Central memory CD8-positive, alpha-beta T cell (primary cell): ENCODE measurements at places on chromosomes 12 and 14.

DNA sequence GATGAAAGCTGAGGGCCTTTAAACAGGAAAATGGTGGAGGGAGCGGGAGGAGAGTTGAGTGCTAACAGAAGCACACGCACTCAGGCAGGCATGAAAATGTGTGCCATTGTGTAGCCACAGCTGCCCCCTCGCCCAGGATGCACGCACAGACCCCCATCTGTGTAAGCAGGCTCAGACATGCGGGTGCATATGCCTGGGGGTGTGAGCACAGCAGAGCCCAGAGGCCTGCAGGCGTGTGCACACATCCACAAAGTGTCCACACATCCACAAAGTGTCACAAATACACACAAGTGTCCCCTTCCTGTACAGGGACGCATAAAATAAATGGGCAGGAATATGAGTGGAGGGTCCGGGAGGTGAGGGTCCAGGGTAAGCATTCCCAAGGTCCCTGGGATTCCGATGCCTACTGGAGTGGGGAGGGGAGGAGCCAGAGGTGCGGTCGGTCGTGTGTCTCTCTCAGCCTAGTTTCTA lies 805 bp upstream of the KRT7 start:
- no peak overlapping the region for H3K27ac ChIP-seq
- H3K4me1 ChIP-seq, result no peaks in the 10 kb centered on the region
- peaks cover 2% of the 10 kb centered on the region for H3K36me3 ChIP-seq
- no peak overlapping the region for H3K4me3 ChIP-seq

DNA sequence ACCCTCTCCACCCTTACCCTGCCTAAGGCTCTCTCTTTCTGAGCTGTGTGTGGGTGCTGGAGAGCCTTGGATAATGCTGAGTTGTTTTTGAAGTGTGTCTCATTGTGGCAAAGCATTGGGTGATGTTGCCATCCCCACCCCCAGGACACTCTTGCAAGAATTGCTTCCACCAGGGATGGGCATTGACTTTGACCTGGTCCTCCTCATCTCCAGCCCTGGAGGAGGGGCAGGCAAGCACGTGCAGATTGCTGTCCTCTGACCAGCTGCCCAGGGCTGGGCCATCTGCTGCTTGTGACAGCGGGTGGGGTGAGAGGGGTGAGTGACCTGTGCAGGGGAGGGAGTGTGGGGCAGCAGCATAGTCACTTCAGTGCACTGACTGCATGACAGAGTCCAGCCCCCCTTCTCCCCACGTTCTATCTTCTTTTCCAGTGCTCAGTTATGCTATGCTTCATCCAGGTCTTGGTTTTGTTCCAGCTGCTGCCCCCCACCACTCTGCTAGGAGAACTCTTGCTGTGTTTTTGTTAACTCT lies 26.2 kb downstream of the SUSD6 start:
- peaks cover 12% of the 10 kb centered on the region for H3K36me3 ChIP-seq
- no peak for DNase-seq
- H3K4me3 ChIP-seq, result peak overlapping the region; percentile 58
- H3K27ac ChIP-seq, result peak overlapping the region; percentile 50
- peaks cover 89% of the 10 kb centered on the region for H3K4me1 ChIP-seq
- no peaks in the 10 kb centered on the region for H3K27me3 ChIP-seq

GRCh38 chr12:27025116-27025515 lies 2.8 kb downstream of the MED21 start:
- H3K4me1 ChIP-seq, result peaks cover 38% of the 10 kb centered on the region
- peaks cover 30% of the 10 kb centered on the region for H3K36me3 ChIP-seq
- no peak overlapping the region for H3K4me3 ChIP-seq

GRCh38 chr14:30855345-30856037 lies 18.9 kb upstream of the COCH start:
- DNase-seq, result no peak
- no peaks in the 10 kb centered on the region for H3K36me3 ChIP-seq
- H3K4me1 ChIP-seq, result no peaks in the 10 kb centered on the region
- no peak overlapping the region for H3K27ac ChIP-seq
- H3K27me3 ChIP-seq, result peaks cover 61% of the 10 kb centered on the region

GRCh38 chr12:59744564-59744963 lies 148.7 kb downstream of the SLC16A7 start:
- no peak overlapping the region for H3K4me3 ChIP-seq
- no peak overlapping the region for H3K27ac ChIP-seq
- no peaks in the 10 kb centered on the region for H3K27me3 ChIP-seq
- DNase-seq, result no peak
- no peaks in the 10 kb centered on the region for H3K4me1 ChIP-seq
- peaks cover 3% of the 10 kb centered on the region for H3K36me3 ChIP-seq

DNA sequence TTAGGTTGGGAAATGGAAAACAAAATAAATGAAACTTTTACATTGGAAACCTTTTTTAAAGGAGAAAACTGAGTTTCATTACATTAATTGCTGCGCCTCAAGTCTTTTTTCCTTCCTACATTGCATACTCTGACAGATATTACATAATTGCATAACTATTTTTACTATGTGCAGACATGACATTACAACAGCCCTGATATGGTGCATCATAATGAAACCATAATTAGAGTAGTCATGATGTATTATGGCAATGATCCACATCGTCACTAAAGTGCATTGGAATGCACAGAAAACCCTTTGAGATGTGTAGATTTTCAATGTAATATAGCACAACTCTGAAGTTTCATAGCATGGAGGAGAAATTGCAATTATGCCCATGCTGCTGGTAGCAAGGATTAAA lies 217.8 kb upstream of the NPAS3 start:
- H3K27ac ChIP-seq, result no peak overlapping the region
- H3K4me3 ChIP-seq, result no peak overlapping the region
- no peak for DNase-seq
- no peaks in the 10 kb centered on the region for H3K36me3 ChIP-seq

- DNase-seq, result peak; percentile 12
- H3K36me3 ChIP-seq, result peaks cover 9% of the 10 kb centered on the region
- H3K27me3 ChIP-seq, result peaks cover 20% of the 10 kb centered on the region
- H3K27ac ChIP-seq, result no peak overlapping the region
These were observed 1.1 kb downstream of the GPHN start for GRCh38 chr14:66508846-66509621.

- H3K36me3 ChIP-seq, result peaks cover 41% of the 10 kb centered on the region
- no peak for DNase-seq
- H3K27ac ChIP-seq, result peak overlapping the region; percentile 89
- H3K4me1 ChIP-seq, result peaks cover 51% of the 10 kb centered on the region
- peak overlapping the region; percentile 77 for H3K4me3 ChIP-seq
These were observed 6.6 kb downstream of the RAN start for GRCh38 chr12:130878193-130879185.

GRCh38 chr12:130702966-130703732 lies 12.9 kb downstream of the RIMBP2 start:
- H3K4me1 ChIP-seq, result no peaks in the 10 kb centered on the region
- no peak overlapping the region for H3K27ac ChIP-seq
- no peak overlapping the region for H3K4me3 ChIP-seq
- DNase-seq, result no peak

GRCh38 chr12:14191612-14192011 lies 173.9 kb upstream of the ATF7IP start:
- no peak for DNase-seq
- no peaks in the 10 kb centered on the region for H3K27me3 ChIP-seq
- H3K4me3 ChIP-seq, result no peak overlapping the region
- no peaks in the 10 kb centered on the region for H3K4me1 ChIP-seq
- H3K36me3 ChIP-seq, result no peaks in the 10 kb centered on the region

GRCh38 chr12:6961278-6961694 lies 9.2 kb downstream of the PHB2 start:
- no peak for DNase-seq
- peaks cover 68% of the 10 kb centered on the region for H3K4me1 ChIP-seq
- H3K36me3 ChIP-seq, result peaks cover 61% of the 10 kb centered on the region
- no peaks in the 10 kb centered on the region for H3K27me3 ChIP-seq
- peak overlapping the region; percentile 99 for H3K27ac ChIP-seq

GRCh38 chr14:91145391-91146160 lies 31.7 kb downstream of the DGLUCY start:
- no peak overlapping the region for H3K4me3 ChIP-seq
- peak overlapping the region; percentile 77 for H3K27ac ChIP-seq
- peaks cover 19% of the 10 kb centered on the region for H3K36me3 ChIP-seq
- DNase-seq, result no peak
- peaks cover 34% of the 10 kb centered on the region for H3K4me1 ChIP-seq

GRCh38 chr12:50749459-50749882 lies 14.4 kb upstream of the ATF1 start:
- H3K27ac ChIP-seq, result no peak overlapping the region
- no peaks in the 10 kb centered on the region for H3K4me1 ChIP-seq
- no peak overlapping the region for H3K4me3 ChIP-seq
- peaks cover 16% of the 10 kb centered on the region for H3K36me3 ChIP-seq
- no peak for DNase-seq

GRCh38 chr12:50212071-50212467 lies 44.9 kb upstream of the CERS5 start:
- H3K4me1 ChIP-seq, result peaks cover 33% of the 10 kb centered on the region
- no peak for DNase-seq
- no peaks in the 10 kb centered on the region for H3K27me3 ChIP-seq
- peak overlapping the region; percentile 92 for H3K27ac ChIP-seq
- peaks cover 2% of the 10 kb centered on the region for H3K36me3 ChIP-seq

DNA sequence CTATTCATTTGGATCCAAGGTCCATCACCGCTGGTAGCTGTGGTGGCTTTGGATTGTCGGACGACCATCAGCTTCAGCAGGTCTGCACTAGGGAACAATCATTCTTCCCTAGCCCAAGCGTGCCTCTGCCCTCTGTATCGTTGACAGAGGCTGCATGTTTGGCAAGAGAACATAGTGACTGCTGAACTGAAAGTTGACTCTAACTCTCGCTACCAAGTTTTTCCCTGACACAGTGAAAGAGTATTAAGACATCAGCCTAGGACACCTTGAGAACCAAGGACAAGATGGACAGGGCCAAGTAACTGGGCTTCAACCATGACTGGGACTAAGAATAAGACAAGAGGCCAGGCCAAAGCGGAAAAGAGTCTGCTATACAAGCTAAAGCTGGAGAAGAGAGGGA lies 26.3 kb downstream of the TSHR start:
- no peak overlapping the region for H3K4me3 ChIP-seq
- DNase-seq, result no peak
- H3K27me3 ChIP-seq, result no peaks in the 10 kb centered on the region
- H3K4me1 ChIP-seq, result peaks cover 5% of the 10 kb centered on the region

- H3K4me3 ChIP-seq, result peak overlapping the region; percentile 65
- H3K27me3 ChIP-seq, result no peaks in the 10 kb centered on the region
- peaks cover 76% of the 10 kb centered on the region for H3K4me1 ChIP-seq
- peaks cover 33% of the 10 kb centered on the region for H3K36me3 ChIP-seq
These were observed 13.4 kb downstream of the ASB2 start for GRCh38 chr14:93962701-93963601.

DNA sequence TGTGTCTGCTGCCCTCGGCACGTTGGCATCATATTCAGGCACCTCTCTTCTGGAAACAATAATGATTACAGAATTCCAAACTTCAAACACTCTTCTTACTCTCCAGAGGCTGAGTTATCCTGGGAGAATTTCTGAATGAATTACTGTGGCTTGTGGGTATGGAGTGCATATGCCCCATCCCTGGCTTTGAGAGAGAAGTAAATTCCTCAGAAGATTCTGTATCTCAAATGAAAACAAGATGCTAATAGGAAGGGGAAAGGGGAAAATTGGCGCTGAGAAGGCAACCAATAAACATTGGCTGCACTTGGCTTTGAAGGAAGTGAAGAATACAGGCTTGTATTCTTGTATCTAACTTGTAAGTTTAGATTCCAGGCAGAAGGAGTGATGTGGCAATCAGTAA lies 132.0 kb upstream of the NOVA1 start:
- no peaks in the 10 kb centered on the region for H3K36me3 ChIP-seq
- no peak overlapping the region for H3K27ac ChIP-seq
- H3K27me3 ChIP-seq, result no peaks in the 10 kb centered on the region
- DNase-seq, result no peak
- no peak overlapping the region for H3K4me3 ChIP-seq
- no peaks in the 10 kb centered on the region for H3K4me1 ChIP-seq

DNA sequence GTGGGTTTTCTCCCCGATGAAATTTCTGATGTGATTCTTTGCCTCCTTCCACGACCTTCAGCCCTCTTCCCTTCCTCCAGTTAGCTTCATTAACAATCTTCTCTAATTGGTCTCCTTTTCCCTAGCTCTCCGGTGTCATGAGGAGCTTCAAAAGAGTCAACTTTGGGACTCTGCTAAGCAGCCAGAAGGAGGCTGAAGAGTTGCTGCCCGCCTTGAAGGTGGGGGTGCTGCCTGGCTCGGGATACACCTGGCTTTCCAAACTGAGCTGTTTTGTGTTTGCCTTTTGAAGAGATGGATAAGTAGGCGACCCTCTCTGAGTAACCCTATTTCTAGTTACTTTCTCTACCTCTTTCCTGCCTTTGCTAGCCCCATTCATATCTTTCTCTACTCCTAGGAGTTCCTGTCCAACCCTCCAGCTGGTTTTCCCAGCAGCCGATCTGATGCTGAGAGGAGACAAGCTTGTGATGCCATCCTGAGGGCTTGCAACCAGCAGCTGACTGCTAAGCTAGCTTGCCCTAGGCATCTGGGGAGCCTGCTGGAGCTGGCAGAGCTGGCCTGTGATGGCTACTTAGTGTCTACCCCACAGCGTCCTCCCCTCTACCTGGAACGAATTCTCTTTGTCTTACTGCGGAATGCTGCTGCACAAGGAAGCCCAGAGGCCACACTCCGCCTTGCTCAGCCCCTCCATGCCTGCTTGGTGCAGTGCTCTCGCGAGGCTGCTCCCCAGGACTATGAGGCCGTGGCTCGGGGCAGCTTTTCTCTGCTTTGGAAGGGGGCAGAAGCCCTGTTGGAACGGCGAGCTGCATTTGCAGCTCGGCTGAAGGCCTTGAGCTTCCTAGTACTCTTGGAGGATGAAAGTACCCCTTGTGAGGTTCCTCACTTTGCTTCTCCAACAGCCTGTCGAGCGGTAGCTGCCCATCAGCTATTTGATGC lies 797 bp downstream of the ESPL1 start:
- peak overlapping the region; percentile 96 for H3K27ac ChIP-seq
- H3K4me1 ChIP-seq, result peaks cover 18% of the 10 kb centered on the region
- no peaks in the 10 kb centered on the region for H3K27me3 ChIP-seq
